ENCODE measurements at places on chromosomes 4 and X.

DNA sequence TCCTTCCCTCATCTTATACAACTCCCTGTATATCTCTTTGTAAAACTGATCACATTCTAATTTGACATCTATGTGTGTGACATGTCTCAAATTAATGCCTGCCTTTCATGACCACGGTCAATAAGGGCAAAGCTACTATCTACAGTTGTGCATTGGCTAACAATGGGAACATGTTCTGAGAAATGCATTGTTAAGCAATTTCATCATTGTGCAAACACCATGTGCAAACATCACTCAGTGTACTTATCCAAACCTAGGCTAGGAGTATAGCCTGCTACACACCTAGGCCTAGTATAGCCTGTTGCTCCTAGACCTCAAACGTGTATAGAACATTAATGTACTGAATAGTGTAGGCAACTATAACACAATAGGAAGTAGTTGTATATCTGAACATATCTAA, 95.0 kb downstream of the BANK1 start:
- no peak for DNase-seq

GRCh38 chr4:2940267-2941137, 22.7 kb downstream of the NOP14 start:
- DNase-seq = peak; percentile 8

DNA sequence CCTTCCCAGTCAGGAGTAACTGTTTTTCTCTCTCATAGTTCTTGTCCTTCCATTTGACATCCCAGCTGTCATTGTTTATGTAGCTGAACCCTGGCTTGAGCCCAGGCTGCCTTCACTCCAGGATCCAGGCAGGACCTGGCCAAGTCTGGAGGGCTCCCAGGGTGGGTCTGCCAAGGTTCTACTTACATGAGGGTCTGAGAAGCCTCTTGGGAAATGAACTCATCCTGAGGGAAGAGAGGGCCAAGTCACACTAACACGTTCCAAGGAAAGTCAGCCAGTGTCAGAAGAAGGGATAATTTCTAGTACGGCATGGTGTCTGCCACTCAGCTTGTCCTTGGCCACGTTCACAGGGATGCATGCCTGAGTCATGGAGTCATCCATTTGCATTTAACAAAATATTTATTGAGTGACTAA, 54.8 kb upstream of the SRD5A3 start:
- DNase-seq = no peak

DNA sequence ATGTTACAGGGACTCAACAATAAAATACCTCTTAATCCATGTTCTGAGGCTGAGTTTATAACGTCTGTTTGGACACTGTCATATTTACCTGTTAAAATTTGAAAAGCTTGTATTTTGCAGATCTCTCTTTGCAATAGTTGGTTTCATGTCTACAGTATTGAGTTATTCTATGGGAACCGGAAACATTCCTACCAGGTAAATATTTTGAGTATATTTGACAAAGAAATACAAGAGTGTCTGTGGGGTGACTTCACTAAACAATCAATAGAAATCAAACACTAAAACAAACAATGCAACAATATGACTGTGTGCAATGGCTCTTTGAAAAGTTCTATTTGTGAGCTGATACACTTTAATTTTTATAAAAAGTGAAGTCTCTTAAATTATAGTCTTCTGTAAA, 47.7 kb upstream of the CXCL8 start:
- no peak for DNase-seq

DNA sequence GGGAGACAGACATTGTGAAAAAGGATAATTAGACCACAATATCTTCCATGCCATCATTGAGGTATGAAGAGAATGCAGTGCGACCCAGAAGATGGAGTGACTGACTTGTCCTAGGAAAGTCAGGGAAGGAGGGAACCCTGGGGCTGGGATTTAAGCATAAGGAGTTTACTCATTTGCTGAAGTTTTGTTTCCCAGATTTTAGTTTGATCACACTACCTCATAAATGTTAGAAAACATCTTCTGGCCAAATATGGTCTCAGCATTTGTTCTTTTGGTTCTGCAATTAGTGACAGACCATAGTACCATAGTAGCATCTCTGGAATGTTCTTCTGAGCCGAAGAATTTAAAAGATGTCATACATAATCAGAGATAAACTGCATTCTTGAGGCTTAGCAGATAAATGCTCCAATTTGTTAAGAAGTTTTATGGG, 96.5 kb upstream of the PGRMC2 start:
- DNase-seq = no peak
